ENCODE measurements at places on chromosomes 12 and 14. TPM values are rescaled to one million over a fixed set of nuclear protein-coding genes. Genes with fewer than 3 reads are reported as not detected.

Gene FLVCR2
- 13.3 TPM for total RNA-seq

Gene PRMT5
- total RNA-seq = 115 TPM

Gene TRIM9
- 9.3 TPM for total RNA-seq

Gene TPPP2
- total RNA-seq = not detected

Gene TMEM30B
- total RNA-seq = 0.42 TPM

Gene KRT8
- 5,279 TPM for total RNA-seq

Gene LALBA
- not detected for total RNA-seq

Gene TEDC1
- total RNA-seq = 26.7 TPM

Gene ACTN1
- 220 TPM for total RNA-seq

Gene PRKAG1
- 40.7 TPM for total RNA-seq

Gene SOCS2
- total RNA-seq = 15.8 TPM

Gene SYNDIG1L
- not detected for total RNA-seq

Gene TMED10
- 308 TPM for total RNA-seq

Data from A549 treated with dexamethasone at 1 μM for 4 hours (cell line).